Myocyte (in vitro differentiated cells): ENCODE measurements at places on chromosomes 2 and 18. TPM values are rescaled to one million over a fixed set of nuclear protein-coding genes. Genes with fewer than 3 reads are reported as not detected.

Gene GRHL1
- total RNA-seq, result 0.47 and 1.4 TPM in 2 replicates

Gene IL1RN
- not detected in 2 replicates for total RNA-seq

Gene KLHL41
- total RNA-seq, result 1,702 and 1,869 TPM in 2 replicates

DNA sequence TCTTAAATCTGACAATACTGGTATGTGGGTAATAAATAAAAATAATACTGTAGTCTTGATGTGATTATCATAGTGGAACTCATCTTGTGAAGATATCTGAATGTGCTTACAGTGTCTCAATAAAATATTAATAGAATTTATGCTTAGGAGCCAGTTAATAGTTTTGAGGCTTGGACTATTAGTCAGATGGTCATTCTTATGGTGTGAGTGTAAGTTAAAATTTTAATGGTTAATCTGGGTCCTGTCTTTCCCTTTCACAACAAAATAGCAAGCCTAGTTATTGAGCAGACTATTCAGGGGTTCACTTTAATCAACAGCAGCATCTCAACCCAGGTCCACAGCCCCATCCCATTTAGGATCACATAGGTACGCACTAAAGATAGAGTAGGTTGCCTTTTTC, 138.9 kb downstream of the HAUS1 start:
- no peak for DNase-seq

- DNase-seq, result no peak
These were observed 665.7 kb downstream of the TMEM182 start for GRCh38 chr2:103427567-103427966.

DNA sequence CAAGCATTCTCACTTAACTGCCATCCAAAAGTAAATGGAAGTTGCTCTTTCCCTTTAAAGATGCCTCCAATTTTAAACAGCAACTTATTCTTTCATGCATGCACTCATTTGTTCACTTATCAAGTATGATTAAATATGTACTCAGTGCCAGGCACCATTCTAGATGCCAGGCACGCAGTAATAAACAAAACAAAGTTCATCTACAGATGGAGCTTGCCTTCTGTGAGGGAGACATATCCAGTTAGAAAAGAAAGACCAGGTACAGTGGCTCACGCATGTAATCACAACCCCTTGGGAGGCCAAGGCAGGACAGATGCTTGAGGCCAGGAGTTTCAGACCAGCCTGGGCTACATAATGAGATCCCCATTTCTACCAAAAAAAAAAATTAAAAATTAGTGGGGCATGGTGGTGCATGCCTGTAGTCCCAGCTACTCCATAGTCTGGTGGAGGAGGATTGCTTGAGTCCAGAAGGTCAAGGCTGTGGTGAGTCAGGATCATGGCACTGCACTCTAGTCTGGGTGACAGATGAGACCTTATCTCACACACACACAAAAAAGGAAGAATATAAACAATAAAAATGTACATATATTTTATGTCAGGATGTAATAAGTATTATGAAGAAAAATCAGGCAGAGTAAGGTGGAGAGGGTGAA, 19.2 kb upstream of the CCDC141 start:
- DNase-seq, result no peak

DNA sequence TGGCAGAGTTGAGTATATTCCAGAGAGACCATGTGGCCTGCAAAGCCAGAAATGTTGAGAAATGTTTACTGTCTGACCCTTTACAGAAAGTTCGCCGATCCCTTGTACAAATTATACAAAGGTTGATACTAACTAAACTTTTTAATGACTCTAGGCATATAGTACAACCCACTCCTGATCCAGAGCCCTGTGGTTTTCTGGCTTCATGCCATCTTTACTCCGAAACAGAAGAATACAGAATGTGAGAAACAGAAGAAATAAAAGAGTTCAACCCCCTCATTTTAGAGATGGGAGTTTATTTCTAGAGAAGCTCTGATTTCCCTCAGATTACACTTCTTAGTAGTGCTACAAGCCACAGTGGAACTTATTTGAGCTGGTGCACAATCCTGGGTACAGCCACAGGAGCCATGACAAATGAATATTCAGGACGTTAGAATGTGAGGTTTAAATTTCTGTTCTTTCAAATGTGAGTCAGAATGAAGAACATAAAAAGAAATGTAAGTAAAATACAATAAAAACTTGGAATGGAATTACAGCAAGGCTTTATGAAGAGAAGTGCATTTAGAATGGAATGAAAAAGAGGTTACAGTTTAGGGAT, 38.0 kb upstream of the SMCHD1 start:
- no peak for DNase-seq

DNA sequence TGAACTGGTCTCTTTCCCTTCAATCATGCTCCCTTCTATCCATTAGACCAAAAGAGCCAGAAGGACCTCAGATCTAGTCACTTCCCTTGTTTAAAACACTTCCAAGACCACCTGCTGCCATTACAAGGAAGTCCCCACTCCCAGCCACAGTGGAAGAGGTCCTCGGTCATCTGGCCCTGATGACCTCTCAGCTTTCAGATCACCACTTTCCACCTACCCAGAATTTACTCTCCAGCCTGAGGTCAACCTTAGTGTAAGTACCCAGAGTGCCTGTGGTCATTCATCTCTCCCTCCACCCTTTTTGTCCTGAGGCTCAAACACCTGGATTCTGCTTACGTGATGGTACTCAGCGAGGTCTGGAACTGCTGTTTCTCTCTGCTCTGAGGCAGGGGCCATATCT, 67.1 kb downstream of the MARCO start:
- no peak for DNase-seq

GRCh38 chr18:45137087-45137419, 456.4 kb downstream of the SETBP1 start:
- DNase-seq, result no peak

DNA sequence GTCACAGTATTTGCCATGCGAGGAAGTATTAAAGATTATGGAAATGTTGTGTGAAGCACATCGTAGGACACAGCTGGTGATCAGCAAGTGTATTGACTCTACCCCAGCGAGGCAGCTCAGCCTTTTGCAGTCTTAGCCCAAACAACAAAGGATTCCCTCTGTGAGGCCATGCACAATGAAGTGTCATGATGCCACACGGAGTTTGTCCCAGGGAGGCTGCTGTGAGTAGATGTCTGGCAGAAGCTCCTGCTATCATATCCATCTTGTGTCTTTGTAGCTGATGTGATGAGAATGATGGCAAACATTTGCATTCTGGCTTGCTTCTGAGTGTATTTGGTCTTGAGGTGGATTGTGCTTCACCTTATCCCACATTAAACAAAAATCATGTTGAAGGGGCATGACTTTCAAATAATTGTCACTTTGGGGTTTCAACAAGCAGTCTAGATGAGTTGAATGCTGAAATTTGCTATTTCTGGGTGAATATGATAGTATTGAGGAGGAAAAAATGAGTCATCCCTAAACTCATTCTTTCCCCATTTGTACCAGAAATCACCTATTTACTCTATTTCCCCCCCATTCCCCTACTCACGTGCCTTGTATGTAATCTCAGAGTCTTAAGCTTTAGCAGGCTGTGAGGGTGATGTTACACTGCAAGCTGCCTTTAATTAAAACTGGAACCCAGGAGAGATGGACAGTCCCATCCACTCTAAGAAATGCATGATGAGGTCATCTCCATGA, 273.5 kb downstream of the RNF144A start:
- no peak for DNase-seq
